ENCODE measurements at places on chromosomes 4 and X.

DNA sequence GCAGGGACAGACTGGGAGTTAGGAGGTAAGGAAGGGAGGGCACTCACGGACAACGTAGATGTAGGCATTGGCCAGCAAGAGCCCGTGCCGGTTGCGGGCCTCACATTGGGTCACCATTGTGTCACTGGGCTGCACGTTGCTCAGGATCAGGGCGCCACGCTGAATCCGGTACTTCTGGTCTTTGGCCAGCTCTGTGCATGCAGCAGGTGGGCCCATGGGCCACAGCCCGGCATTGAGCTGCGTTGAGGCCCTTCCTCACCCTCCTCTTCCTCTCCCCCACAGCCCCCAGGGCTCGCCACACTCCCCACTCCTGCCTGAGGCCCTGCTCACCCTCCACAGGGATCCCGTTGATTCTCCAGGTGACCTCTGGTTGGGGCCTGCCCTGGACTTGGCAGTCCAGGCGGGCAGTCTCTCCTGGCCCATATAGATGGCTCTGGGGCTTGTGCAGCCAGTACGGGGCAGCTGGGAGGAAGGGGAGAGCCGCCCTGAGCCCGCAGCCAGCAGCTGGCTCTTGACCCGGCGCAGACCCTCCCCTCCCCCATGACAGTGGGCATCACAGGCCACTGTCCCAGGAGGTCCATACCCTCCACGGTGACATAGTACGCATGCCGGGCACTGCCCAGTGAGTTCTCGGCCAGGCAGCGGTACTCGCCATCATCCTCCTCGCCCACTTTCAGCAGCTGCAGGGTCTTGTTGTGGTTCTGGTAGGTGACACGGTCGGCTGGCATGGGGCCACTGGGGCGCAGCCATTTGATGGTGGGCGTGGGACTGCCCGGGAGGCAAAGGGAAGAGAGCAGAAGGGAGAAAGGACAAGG, 16.3 kb downstream of the L1CAM start:
- no peak for DNase-seq

DNA sequence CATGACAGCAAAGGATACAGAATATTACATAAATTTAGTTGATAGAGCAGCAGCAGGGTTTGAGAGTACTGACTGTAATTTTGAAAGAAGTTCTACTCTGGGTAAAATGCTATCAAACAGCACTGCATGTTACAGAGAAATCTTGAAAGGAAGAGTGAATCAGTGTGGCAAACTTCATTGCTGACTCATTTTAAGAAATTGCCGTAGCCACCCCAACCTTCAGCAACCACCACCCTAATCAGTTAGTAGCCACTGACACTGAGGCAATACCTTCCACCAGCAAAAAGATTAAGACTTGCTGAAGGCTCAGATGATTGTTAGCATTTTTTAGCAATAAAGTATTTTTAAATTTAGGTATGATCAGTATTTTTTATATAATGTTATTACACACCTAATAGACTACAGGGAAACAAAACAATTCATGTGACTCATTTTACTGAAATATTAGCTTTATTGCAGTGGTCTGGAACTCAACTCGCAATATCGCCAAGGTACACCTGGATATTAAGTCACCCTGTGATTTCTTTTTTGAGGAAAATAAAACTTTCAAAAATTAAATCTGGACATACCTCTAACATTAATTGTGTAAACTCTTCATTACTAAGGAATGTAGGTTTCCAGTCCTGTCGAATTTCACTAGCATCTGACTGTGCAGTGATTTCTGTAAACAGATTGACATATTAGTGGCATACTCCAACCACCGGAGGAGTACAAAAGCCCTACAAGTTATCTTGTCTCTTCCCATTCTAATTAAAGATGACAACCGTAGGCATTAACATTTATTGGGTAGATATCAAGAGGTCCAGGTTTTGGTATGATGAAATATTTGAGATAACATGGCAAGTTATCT, 71.1 kb downstream of the CLOCK start:
- DNase-seq = no peak

GRCh38 chrX:82458207-82458754, 1049.8 kb upstream of the POU3F4 start:
- no peak for DNase-seq

DNA sequence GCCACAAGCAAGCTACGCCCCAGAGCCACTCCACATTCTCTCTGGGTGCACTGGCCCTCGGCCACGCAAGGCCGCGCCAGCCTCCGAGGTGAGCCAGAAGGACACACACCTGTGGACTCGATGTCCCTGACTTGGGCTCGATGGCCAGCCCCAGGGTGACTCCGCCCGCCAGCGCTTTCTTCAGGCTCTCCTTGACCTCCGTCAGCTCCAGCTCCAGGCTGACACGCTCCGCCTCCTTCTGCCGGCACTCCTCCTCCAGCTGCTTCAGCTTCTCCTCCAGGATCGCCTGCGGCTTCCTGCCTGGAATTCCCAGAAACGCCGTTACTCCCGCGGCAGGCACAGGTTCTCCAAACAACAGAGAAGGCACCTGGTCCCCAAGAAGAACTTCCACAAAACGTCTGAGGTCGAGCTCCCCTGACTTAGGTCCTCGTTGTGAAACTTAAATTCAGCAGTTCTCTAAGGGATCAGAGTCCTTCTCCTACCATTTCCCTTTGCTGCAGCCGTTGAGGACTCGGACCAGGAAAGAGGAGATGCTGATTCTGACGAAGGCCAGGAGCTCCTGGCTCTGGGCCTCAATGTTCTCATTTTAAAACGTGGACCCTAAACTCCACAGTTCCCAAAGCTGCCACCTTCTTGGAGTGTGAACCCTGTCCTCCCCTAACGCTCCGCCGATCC, 166.8 kb downstream of the AFAP1 start:
- no peak for DNase-seq

GRCh38 chr4:183360161-183360919, 38.1 kb upstream of the CLDN24 start:
- DNase-seq = no peak

DNA sequence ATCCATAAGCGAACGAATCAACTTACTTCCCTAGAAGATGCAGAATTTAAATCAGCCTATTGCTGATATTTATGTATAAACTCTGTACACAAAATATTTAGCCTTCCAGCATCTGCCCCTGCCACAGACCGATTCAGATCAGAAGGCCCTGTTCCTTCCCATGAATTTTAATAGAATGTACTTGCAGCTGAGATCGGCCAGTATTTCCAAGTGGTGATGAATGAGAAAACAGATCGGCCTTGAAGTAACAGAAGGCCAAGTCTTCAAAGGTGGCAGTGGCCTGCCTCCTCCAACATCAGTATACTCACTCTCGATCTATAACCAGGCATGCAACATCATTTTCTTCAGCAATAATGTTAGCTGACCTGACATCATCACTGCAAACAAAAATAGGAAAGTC, 66.4 kb downstream of the PRKG2 start:
- DNase-seq = no peak

- no peak for DNase-seq
Observed at GRCh38 chr4:110138551-110138950, 59.9 kb downstream of the ELOVL6 start.

DNA sequence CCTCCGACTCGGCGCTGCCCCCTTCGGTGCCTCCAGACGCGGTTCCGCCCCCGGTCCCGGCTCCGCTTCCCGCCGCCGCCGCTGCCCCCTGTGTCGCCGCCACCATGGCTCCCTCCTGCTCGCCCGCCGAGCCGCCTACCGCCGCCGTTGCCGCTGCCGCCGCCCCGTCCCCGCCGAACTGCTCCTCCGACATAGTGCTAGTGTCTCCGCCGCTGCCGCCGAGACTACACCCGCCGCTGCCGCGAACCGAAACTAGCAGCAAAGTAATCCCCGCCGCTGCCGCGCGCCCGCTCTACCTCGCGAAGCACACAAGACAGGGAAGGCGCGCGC, 340 bp downstream of the HNRNPD start:
- no peak for DNase-seq

DNA sequence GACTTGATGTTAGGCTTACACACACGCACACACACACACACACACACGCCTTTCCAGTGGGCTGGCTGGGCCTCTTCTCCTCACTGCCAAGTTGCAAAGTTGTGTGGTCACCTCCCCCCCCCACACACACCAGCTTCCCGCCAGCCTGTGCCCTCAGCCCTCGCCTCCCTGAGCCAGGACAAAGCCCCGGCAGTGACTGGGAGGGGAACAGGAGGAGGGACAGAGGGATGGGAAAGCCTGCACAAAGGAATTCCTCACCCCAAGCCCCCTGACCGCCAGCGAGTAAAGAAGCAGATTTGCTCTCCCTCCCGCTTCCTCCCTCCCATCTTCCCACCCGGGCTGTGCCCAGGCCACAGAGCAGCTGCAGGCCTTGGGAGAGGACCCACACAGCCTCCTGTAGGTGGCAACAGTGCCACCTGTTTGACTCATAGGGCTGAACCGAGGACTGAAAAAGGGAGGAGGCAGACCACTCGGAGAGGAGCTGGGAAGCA, at the start of gene GDPD2:
TSS of gene GDPD2 (plus strand) at position 464 of the 491 bp plus-strand sequence. CDS start 1,671 bp downstream, outside the sequence.
- DNase-seq = peak; percentile 78

GRCh38 chrX:111372086-111372485, 39.9 kb downstream of the DCX start:
- DNase-seq = no peak

DNA sequence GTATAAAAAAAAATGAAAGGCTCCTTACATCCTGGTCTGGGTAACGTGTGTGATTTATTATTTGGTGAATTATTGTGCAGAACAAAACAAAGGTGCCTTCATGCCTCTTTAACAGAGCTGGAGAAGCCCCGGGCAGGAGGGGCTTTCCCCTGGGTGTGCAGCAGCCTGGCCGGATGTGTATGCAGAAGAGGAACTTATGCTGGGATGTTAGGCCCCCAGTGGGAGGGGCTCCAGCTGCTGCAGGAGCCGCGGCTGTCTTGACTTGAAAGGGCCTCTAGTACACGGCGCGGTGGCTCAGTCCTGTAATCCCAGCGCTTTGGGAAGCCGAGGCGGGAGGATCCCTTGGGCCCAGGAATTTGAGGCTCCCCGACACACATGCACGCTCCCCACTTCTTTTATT, 16.0 kb downstream of the CCNQ start:
- no peak for DNase-seq

GRCh38 chr4:152660526-152660925, 19.3 kb downstream of the TMEM154 start:
- DNase-seq = no peak

- peak; percentile 55 for DNase-seq
Observed at GRCh38 chr4:121943941-121944340, 7.9 kb downstream of the TRPC3 start.

GRCh38 chr4:102219129-102219528, 126.2 kb downstream of the SLC39A8 start:
- DNase-seq = no peak

GRCh38 chr4:32624943-32625603, 1904.9 kb downstream of the PCDH7 start:
- DNase-seq = no peak

DNA sequence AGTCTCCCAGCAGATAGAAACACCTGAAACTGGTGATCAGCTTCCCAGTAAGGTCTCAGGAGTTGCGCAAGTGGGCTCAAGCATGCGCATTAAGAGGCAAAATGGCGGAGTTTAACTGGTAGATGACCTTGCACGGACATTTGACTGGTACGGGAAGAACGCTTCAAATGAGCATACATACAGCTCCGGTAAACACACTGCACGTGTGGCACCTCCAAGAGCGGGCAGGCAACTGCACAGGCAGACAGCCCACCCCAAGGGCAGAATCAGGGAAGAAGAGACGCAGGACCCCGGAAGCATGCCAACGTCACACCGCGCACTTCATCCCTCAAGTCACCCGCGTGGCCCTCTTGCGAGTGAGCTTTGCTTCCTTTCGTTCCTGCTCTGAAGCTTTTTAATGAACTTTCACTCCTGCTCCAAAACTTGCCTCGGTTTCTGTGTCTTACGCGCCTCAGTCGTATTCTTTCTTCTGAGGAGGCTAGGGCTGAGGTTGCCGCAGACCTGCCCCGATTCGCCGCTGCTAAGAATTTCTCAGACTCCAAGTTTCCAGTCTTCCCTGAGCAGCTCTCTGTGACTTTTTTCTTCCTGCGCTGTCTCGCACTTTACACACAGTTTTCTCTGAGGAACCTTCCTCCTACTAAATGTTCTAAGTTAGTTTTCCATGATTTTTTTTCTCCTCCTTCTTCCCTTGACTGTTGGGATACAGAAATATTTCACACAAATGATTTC, 180.7 kb upstream of the ZFP42 start:
- DNase-seq = no peak

DNA sequence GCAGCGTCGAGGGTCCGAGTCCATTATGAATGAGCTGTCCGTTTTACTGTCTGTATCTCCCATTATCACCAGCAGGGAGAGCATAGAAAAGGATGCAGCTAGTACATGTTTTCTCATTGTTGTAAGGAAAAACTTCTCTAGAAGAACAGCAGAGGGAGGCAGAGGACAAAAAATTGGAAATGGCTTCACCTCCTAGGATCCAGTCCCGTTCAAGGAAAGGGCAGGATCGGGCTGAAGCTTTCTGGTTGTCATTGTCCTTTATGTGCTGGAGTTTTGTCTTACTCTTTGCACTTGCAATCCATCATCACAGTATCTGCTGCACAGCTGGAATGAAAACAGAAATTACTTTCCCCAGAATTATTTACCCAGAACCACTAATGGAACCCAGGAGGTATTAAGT, 14.7 kb downstream of the NDP start:
- DNase-seq = no peak

GRCh38 chrX:72125331-72126047, 6.2 kb downstream of the RTL5 start:
- DNase-seq = no peak

- DNase-seq = no peak
Observed at GRCh38 chrX:32501606-32502005, 709.7 kb downstream of the DMD start.

- no peak for DNase-seq
Observed at GRCh38 chr4:40199179-40199670, 2.4 kb downstream of the RHOH start.

GRCh38 chr4:49044270-49044669, 58.2 kb downstream of the CWH43 start:
- no peak for DNase-seq

GRCh38 chrX:46837558-46838485, 979 bp downstream of the RP2 start:
- no peak for DNase-seq

DNA sequence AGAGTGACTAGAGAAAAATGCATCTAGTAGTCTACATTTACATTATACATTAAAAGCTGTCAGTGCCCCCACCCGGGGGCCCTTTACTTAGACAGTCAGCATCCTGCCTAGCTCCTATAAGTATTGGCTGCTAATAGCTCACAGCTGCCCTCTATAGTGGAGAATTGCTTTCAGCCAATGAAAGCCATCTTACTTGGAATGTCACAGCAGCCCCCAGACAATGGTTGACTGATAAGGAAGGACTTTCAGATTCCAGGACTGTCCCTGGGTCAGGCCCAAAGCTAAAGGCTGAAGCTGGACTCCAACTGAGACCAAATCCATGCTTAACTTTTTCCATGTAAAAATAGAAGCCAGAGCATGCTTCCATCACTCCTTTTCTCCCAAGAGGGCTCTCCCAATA, 196.9 kb downstream of the ANKRD50 start:
- no peak for DNase-seq

GRCh38 chr4:6969826-6970800, 60.5 kb downstream of the TBC1D14 start:
- no peak for DNase-seq

DNA sequence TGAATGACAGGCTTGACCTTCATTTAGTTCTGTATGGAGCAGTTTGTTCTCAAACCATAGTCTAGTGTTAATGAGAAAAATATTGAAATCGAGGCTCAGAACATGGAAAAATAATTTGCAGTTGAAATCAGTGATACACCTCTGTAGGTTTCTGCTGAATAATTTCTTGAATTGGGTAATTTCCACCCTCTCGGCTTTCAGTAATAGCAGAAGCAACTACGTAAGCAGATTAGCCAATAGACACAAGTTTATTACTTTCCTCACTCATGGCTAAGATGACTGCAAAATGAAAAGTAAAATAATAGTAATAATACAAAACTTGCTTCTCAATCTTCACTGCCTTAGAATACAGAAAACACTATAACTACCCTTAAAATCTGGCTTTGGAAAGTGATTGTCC, 46.0 kb downstream of the USP38 start:
- DNase-seq = no peak
